Gastroesophageal sphincter (tissue), 4 donors: ENCODE measurements at places on chromosomes 2 and 18. TPM values are rescaled to one million over a fixed set of nuclear protein-coding genes. Genes with fewer than 3 reads are reported as not detected.
A peak's percentile ranks its signal among the peaks of the same experiment; 100 is the strongest.

The SULT1C2 gene
- not detected for total RNA-seq

The HNMT gene
- 16.7 TPM for total RNA-seq

The CAPN10 gene
- total RNA-seq, result 34.7 TPM

The ZNF804A gene
- under 0.01 TPM for total RNA-seq

The CERS6 gene
- total RNA-seq, result 45.0 TPM

The CTDSP1 gene
- total RNA-seq, result 123 TPM

The REG1B gene
- not detected for total RNA-seq

The CASP8 gene
- total RNA-seq, result 12.3 TPM

The ASB18 gene
- not detected for total RNA-seq

The SCYGR8 gene
- total RNA-seq, result not detected

The HADHB gene
- total RNA-seq, result 127 TPM

The SEMA4F gene
- 4.4 TPM for total RNA-seq

The TEKT4 gene
- total RNA-seq, result not detected

The SEPTIN10 gene
- 109 TPM for total RNA-seq

The ACVR1C gene
- total RNA-seq, result 1.2 TPM

The IL36G gene
- 1.8 TPM for total RNA-seq

DNA sequence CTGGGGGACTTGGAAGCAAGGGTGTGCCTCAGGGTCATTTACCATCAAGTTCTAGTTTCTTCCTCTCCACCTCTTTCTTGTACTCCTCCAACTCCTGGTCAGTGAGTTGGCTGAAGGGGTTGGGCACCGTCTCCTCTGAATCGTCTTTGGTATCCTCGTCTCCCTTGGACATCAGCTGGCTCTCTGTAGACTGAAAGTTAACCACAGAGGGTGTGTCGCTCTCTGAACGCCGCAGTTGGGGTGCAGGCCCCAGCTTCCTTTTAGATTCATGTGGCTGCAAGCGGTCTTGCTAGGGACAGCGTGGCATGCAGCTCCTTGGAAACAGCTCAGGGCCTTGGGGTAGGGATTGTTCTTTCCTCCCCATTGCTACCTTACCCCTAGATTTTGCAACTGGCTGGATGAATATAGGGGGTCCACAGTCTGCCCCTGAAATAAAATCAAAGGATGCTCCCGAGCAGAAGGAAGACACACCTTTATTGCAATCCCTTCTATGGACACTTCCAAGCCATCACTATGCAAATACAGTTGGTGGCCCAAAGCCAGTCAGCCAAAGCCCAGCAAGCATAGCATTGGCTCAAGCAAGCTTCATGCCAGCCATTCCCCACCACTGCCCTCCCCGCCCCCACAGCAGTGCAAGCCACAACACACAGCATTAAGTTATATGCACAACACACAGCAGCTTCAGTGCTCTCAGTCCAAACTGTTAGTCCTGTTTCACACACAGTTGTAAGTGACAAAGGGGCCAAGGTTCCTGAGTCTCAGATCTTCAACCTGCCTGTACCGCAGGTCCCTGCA lies 93.2 kb downstream of the ADD2 start:
- no peaks in the 10 kb centered on the region for H3K36me3 ChIP-seq
- no peak overlapping the region for H3K27ac ChIP-seq
- H3K27me3 ChIP-seq, result no peaks in the 10 kb centered on the region

DNA sequence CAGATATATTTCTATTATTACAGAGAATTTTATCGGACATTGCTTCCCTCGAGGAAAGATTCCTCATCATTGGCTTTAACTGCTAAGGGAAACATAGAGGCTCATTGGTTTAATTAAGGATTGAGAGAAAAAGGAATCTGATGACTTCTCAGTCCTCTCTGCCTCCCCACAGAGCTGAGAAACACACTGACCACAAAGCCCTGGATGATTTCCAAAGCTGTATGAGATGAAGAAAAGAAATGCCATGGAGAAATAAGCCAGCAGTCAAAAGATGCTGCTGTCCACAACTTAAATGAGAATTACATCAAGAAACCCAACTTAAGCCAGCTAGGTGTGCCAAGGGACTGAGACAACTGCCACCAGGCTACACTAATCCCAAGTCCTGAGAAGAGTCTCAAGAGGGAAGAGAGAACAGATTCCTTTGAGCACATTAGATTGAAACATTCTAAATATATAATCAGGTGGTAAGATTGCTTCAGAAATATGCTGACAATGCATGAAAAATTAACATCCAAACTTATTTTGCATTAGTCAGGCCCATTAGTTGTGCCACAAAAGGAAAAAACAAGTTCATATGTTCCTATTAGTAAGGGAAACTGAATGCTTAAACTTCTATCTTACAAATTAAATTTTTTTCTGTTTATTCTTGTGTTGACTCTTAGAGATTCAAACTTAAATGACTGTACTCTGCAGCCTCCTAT lies 308.1 kb upstream of the CYRIA start:
- no peaks in the 10 kb centered on the region for H3K4me1 ChIP-seq
- ATAC-seq, result no peak
- no peaks in the 10 kb centered on the region for H3K36me3 ChIP-seq
- H3K4me3 ChIP-seq, result no peak overlapping the region
- H3K27ac ChIP-seq, result no peak overlapping the region
- H3K27me3 ChIP-seq, result no peaks in the 10 kb centered on the region

- no peak for ATAC-seq
- no peaks in the 10 kb centered on the region for H3K27me3 ChIP-seq
- no peaks in the 10 kb centered on the region for H3K36me3 ChIP-seq
Observed at GRCh38 chr2:164642946-164643555, 21.8 kb upstream of the GRB14 start.

- no peak for ATAC-seq
- H3K36me3 ChIP-seq, result no peaks in the 10 kb centered on the region
- no peaks in the 10 kb centered on the region for H3K27me3 ChIP-seq
- H3K4me3 ChIP-seq, result no peak overlapping the region
- H3K27ac ChIP-seq, result no peak overlapping the region
- peaks cover 56% of the 10 kb centered on the region for H3K4me1 ChIP-seq
Observed at GRCh38 chr2:96913117-96913397, 43.2 kb upstream of the SEMA4C start.

- H3K4me3 ChIP-seq, result no peak overlapping the region
- H3K27ac ChIP-seq, result no peak overlapping the region
- no peaks in the 10 kb centered on the region for H3K27me3 ChIP-seq
- H3K36me3 ChIP-seq, result no peaks in the 10 kb centered on the region
- ATAC-seq, result no peak
Observed at GRCh38 chr2:97845818-97846217, 132.4 kb downstream of the ZAP70 start.

DNA sequence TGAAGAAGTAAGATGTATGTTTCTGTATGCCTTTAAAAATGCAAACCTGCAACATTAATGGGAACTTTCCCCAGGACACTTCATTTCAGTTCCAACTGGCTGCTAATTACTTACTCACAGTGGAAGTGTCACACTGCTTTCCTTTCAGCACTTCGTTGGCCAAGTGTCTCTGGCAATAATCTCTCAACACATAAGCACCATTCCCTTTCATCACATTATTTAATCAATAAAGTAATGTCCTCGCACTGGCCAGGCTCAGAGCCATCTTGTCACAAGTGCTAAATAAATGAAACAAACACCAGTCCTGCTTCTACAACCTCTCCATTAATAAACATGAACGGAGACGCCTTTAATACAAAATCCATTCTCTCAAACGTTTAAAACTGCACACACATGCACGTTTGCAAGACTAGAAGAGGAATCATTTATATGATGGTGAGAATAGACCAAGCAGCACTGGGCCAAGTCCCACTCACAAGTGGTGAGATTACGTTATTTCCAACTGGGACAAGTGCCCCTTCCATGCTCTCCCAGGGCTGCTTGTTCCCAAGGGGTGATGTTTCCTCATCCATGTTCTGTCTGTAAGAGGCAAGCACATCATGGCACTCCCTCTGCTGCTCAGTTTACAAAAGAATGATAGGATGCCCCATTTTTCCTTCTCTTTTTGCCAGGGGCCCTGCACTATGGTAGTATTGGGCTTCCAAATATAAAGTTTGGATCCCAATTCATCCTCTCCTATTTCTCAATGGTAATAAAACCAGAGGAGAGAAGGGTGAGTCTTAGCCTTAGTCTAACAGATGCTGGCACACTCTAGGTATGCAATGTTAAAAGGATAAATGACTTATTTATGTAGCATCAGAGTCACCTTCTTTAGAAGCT lies 56.8 kb upstream of the ETAA1 start:
- no peak overlapping the region for H3K4me3 ChIP-seq
- no peaks in the 10 kb centered on the region for H3K27me3 ChIP-seq
- no peak overlapping the region for H3K27ac ChIP-seq

GRCh38 chr2:84846041-84846663 lies 34.7 kb downstream of the TRABD2A start:
- no peaks in the 10 kb centered on the region for H3K4me1 ChIP-seq
- H3K4me3 ChIP-seq, result no peak overlapping the region
- H3K27me3 ChIP-seq, result no peaks in the 10 kb centered on the region
- H3K36me3 ChIP-seq, result no peaks in the 10 kb centered on the region
- no peak overlapping the region for H3K27ac ChIP-seq
- no peak for ATAC-seq

DNA sequence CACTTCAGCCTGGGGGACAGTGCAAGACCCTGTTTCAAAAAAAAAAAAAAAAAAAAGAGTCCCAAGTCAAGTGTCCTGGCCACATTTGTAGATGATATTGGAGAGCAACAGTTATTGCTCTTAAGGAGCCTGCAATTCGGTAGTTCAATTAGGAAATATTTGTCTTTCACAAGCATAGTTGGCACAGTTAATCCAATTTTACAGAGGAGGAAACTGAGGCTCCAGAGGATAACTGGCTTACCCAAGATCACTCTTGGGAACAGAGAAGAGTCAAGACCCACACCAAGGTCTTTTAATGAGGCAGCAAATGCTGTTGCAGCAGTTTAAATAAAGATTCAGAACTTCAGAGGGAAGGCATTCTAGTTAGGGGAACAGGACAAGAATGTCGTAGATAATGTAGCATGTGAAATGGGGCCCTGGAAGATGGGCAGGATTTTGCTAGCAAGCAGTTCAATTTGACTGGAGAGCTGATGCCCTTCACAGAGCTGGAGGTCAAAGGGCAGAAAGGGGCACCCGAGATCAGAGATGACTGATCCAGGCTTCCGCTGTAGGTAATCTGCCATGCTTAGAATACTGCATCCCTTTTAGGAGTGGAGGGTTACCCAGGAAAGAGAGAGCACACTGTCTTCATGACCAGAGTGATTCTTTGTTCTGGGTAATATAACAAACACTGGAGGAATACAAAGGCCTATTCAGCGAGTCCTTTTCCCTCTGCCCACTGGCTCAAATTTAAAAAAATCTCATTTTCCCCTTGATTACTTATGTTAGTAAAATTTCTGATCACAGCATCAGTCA lies 3.0 kb downstream of the NPC1 start:
- H3K36me3 ChIP-seq, result no peaks in the 10 kb centered on the region
- H3K4me1 ChIP-seq, result peaks cover 7% of the 10 kb centered on the region
- H3K4me3 ChIP-seq, result no peak overlapping the region
- H3K27me3 ChIP-seq, result no peaks in the 10 kb centered on the region
- H3K27ac ChIP-seq, result no peak overlapping the region

DNA sequence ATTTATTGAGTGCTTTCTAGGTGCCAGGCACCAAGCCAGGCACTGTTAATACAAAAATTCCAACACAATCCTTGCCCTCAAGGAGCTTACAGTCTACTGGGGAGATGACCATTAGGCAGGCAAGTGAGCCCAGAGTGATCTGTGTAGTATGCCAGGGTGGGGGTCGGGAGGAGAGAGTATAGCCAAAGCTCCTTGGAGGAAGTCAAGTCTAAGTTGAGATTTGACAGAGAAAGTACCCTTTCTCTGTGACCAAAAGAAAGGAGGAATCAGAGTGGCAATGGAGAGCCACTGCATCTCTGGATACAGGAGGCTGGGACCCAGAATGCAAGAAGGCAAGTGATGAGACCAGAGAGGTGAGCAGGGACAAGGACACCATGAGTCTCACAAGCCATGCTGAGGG lies 7.5 kb downstream of the ANKRD53 start:
- no peak overlapping the region for H3K4me3 ChIP-seq
- ATAC-seq, result no peak
- no peaks in the 10 kb centered on the region for H3K36me3 ChIP-seq
- H3K27me3 ChIP-seq, result no peaks in the 10 kb centered on the region
- H3K4me1 ChIP-seq, result peaks cover 27% of the 10 kb centered on the region

GRCh38 chr2:208370881-208371633 lies 35.5 kb upstream of the PTH2R start:
- H3K27ac ChIP-seq, result no peak overlapping the region
- H3K4me3 ChIP-seq, result no peak overlapping the region
- H3K4me1 ChIP-seq, result no peaks in the 10 kb centered on the region
- peak; percentile 13 for ATAC-seq
- no peaks in the 10 kb centered on the region for H3K36me3 ChIP-seq

GRCh38 chr2:168363347-168364092 lies 92.6 kb upstream of the CERS6 start:
- no peak for ATAC-seq
- no peaks in the 10 kb centered on the region for H3K27me3 ChIP-seq
- no peaks in the 10 kb centered on the region for H3K4me1 ChIP-seq

- no peaks in the 10 kb centered on the region for H3K27me3 ChIP-seq
- H3K36me3 ChIP-seq, result peaks cover 18% of the 10 kb centered on the region
- no peaks in the 10 kb centered on the region for H3K4me1 ChIP-seq
- no peak for ATAC-seq
- no peak overlapping the region for H3K27ac ChIP-seq
Observed at GRCh38 chr2:39350658-39351057, 86.4 kb downstream of the MAP4K3 start.

- H3K36me3 ChIP-seq, result no peaks in the 10 kb centered on the region
- peaks cover 72% of the 10 kb centered on the region for H3K27me3 ChIP-seq
- H3K4me1 ChIP-seq, result no peaks in the 10 kb centered on the region
- H3K4me3 ChIP-seq, result no peak overlapping the region
Observed at GRCh38 chr2:232887171-232887850, 17.2 kb downstream of the SNORC start.

- peaks cover 29% of the 10 kb centered on the region for H3K4me1 ChIP-seq
- H3K27ac ChIP-seq, result peak overlapping the region; percentile 46
- no peaks in the 10 kb centered on the region for H3K27me3 ChIP-seq
- no peak overlapping the region for H3K4me3 ChIP-seq
Observed at GRCh38 chr18:77062518-77063003, 70.0 kb downstream of the MBP start.

DNA sequence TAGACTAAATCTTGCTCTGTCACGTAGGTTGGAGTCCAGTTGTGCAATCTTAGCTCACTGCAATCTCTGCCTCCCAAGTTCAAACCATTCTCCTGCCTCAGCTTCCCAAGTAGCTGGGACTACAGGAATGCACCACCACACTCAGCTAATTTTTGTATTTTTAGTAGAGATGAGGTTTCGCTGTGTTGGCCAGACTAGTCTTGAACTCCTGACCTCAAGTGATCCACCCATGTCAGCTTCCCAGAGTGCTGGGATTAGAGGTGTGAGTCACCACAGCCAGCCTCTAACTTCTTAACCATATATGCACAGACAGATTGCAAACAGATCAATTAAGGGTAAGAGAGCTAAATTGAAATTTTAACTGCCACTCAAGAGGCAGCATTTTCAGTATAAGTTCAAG lies 22.1 kb upstream of the CNGA3 start:
- no peaks in the 10 kb centered on the region for H3K36me3 ChIP-seq
- no peaks in the 10 kb centered on the region for H3K27me3 ChIP-seq
- no peak overlapping the region for H3K4me3 ChIP-seq
- no peaks in the 10 kb centered on the region for H3K4me1 ChIP-seq
